ENCODE measurements at places on chromosomes 2 and 18.

DNA sequence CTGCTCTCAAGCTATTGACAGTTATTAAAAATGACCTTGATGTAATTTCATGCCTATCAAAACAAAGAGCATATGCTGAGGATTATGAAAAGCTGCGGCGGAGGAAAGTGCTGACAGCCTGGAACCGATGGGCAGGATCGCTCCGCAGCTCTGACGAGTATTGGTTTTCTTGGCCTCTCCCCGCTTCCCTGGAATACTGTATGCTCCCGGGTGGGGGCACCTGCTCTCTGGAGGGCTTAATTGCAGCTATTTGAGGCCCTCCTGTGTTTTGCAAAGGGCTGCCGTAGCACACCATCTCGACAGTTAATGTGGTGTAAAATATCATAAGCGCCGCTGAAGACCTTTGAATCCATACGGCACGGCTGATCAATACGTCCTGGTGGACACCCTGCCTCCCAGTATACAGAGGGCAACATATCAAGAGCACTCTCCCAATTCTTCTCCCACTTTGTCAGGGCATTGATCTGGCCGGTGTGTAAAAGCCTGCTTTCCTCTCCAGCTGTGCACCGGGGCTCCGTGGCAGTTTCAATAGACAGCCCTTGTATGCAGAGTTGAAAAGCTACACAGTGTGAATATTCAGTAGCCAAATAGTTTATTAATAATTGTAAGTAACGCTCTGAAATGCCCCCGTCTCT lies 662.4 kb downstream of the GALR1 start:
- DNase-seq, result no peak

DNA sequence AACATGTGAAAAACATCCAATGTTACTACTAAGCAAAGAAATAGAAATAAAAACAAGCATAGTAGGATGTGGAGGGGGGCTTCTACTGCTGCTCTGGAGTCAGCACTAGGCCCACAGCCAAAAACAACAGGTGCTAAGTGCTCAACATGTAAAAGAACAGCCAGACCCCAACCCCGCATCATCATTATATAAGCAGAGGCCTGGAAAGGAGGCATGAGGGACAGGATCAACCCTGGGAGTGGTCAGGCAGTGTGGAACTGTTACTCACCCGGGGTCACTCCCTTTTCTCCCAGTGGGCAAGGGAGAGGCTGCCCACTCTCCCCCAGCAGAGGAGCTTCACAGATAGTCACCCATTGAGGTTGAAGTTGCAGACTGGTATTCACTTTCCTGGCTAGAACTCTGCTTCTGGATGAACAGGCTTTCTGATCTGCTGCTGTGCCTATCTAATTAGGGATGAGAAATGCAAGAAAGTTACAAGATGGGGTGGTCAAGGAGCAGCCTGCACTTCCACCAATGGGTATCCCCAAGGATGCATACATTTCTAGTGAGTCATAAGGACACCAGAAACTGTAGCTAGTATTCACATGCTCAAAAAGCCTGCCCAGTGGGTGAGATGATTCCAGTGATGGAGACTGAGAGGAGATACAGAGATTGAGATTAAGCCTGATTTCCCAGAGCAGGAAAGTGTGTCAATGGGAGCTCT lies 480.1 kb upstream of the TCF4 start:
- DNase-seq, result no peak

GRCh38 chr2:25252291-25253152 lies 84.1 kb upstream of the POMC start:
- DNase-seq, result no peak

- peak; percentile 60 for DNase-seq
These were observed 8.6 kb upstream of the ACYP2 start for GRCh38 chr2:54106631-54107454.

DNA sequence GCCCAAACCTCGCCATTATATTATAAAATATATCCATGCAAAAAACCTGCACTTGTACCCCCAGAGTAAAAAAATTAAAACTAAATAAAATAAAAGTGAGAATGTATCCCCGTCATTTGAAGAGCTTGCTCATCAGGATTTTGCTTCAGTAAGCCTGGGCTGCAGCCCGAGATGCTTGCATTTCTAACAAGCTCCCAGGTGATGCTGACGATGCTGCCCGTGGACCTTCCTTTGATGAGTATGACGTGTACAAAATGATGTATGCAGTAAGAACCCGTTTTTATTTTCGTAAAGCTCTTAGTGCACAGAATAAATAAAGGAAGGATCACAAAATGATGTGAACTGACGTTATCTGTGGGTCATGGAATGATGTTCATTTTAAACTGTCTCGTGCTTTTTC lies 63.5 kb downstream of the CRACDL start:
- no peak for DNase-seq

DNA sequence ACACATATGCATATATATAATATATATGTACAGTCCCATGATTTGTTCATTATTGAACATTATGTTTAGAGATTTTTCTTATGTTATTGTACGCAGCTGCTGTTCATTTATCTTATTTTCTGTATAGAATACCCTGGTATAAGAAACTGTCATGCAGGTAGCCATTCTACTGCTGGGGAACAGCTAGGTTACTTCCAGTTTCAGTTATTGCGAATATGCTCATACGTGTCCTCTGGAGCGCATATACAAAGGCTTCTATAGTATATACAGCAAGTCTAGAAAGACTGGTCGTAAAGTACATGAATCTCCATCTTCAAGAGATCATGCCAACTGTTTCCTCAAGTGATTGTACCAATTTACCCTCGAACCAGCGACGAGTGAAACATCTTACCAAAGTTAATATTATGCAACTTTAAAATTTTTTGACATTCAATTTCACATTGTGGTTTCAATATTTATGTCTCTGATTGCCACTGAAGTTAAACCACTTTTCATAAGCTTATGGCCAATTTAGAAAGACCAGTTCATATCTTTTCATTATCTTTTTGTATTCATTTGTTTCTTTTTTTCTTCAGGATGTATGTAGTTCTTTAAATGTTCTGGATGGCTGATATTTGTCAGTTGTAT lies 53.5 kb downstream of the RDH14 start:
- DNase-seq, result no peak

DNA sequence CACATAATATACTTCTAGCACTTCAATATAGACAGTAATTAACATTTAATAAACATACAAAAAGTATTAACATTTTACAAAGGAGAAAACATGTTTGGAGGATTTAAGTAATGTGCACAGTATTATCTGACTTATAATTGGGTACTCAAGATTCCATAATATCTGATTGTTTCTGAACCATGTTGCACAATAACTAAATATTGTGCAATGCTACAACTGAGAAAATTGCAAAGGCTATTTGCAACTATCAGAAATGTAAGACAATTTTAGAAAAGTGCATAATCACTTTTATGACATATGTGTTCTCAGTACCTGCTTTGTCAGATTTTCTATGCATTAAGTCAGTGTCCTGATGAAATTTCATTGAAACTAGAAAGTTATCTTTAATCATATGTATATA lies 934.6 kb downstream of the SOCS6 start:
- DNase-seq, result no peak

- no peak for DNase-seq
These were observed 71.6 kb upstream of the BCL2L11 start for GRCh38 chr2:111048856-111049768.

DNA sequence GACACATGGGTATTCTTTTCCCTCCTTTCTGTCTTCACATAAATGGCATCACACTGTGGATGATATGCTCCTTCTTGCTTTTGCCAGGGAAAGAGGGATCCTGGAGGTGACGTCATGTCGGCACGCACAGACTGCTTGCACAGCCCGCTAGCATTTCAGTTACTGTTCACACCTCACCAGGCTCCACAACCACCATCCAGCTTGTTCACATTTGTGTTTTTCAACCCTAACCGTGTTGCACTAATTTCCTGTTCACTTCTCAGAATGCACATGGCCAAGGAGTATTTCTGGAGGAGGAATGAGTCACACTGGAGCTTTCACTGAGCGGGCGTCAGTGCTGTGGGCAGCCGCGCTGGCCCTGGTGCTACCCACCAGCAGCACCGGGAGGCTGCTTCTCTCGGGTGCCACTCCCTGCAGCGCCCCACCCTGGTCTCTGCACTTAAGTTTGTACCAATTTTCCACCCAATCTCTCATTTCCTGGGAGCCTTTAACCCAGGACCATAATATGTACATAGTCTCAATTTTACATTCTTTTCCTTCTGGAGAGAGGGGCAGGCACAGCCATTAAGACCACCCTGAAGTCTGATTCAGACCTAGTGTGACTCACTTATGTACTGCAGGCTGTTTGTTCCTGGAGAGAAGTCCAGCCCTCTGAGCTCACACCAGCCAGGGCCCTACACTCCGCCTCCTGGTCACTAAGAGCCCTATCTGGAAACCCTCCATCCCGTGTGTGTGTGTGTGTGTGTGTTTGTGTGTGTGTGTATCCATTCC lies 65.1 kb downstream of the MBP start:
- peak; percentile 94 for DNase-seq

GRCh38 chr18:22052405-22053105 lies 116.8 kb upstream of the GATA6 start:
- no peak for DNase-seq

GRCh38 chr18:35661483-35662146 lies 80.1 kb downstream of the GALNT1 start:
- DNase-seq, result no peak

DNA sequence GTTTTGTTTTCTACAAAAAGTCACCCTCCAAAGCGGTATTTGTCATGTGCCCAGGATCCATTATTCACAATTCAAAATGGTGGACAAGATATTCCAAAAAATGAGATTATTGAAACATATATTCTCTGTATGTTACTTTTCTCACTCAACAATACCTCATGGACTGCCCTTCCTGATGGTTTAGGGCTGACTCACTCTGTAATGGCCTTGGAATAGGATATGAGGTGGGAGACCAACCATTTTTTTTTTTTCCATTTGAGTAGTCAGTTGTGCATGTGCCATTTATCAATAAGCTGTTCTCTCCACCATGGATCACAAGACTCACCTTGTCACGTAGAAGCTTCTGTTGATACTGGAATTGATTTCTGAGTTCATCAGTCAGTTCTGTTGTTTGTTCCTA lies 64.5 kb downstream of the LYPD6 start:
- no peak for DNase-seq

DNA sequence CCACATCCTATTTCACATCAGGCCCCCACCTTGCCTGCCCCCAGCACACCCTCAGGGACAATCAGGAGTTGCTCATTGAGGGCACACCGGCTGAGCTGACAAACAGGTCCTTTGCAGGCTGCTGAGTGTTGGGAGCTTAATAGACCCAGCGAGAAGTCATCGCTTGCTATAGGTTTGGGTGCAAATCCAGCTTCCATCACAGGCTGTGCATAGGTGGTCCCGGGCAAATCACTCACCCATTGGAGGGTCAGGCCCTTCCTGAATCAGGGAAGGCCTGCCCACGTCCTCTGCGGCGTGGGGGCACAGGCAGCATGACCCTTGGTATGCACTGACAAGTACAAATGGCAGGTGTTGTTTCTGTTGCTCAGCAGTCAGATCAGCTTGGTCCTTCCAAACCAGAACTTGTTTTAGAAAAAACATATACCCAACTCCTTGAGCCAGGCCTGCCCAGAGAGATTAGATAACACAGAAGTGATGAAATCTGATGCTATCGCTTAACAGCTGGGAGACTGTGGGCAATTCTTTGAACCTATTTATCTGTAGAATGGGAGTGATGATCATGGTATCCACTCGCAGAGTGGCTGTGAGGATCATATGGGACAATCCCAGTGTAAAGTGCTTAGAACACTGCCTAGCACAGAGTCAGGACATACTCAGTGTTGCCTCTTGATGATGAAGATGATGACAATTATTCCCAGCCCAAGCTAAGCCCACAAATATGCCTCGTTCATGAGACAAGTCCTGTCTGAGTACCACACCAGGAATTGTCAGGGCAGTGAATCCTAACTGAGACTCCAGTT lies 34.9 kb downstream of the SMAD7 start:
- no peak for DNase-seq

- DNase-seq, result no peak
These were observed 14.0 kb downstream of the HOXD1 start for GRCh38 chr2:176202491-176202890.

- DNase-seq, result no peak
These were observed 3.4 kb downstream of the NCOA1 start for GRCh38 chr2:24494410-24494809.

GRCh38 chr2:215644233-215644897 lies 208.5 kb upstream of the FN1 start:
- DNase-seq, result no peak

DNA sequence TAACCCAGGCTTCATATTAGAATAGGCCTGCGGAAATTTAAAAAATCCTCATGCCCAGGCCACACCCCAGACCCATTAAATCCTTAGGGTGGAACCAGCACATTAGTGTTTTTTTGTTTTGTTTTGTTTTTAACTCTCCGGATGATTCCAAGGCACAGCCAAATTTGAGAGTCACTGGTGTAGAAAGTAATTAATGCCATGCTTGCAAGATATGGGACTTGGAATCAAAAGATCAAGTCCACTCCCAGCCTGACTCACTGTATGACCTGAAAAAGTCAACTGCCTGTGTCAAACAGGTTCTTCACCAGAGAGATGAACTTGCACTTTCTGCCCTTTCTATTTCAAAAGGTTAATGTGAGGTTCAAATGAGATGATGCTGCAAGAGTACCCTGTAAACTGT lies 310.3 kb upstream of the LYPD1 start:
- DNase-seq, result no peak

GRCh38 chr2:196284144-196284844 lies 112.9 kb upstream of the STK17B start:
- no peak for DNase-seq

GRCh38 chr18:62784338-62784965 lies 69.1 kb downstream of the PHLPP1 start:
- DNase-seq, result no peak

DNA sequence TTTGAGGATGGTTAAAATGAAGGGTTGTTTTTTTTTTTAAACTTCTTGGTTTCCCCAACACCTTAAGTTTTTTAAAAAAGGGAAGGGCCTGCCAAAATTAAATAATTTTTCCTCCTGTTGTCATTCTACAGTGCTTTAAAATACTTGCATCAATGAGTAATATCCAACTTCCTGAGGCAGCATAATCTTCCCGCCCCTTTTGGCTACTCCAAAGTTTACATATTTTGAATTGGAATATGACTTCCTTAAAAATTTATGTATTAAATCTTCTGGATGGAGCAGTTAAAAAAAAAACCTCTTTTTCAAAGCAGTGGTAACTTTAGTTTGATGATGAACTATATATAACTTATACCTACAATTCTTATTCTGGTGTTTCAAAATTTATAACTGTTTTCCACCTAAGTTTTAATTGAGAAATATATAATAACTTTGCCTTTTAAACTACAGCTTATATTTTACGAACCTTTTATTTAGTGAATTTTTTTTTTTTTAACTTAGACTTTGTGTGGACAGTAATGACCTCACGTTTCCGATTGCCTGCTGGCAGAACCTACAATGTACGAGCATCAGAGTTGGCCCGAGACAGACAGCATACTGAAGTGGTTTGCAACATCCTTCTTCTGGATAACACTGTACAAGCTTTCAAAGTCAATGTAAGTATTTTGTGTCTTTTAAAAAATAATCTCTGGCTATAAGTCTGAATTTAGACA lies 49.8 kb downstream of the PTPN4 start:
- peak; percentile 14 for DNase-seq

Data from H4 (cell line).